ENCODE measurements at places on chromosomes 7 and 10. TPM values are rescaled to one million over a fixed set of nuclear protein-coding genes. Genes with fewer than 3 reads are reported as not detected.

- no peak overlapping the region for H3K27ac ChIP-seq
- peaks cover 34% of the 10 kb centered on the region for H3K36me3 ChIP-seq
- DNase-seq, result no peak
Observed at GRCh38 chr10:1020958-1021357, 4.7 kb downstream of the IDI2 start.

- no peaks in the 10 kb centered on the region for H3K27me3 ChIP-seq
- H3K27ac ChIP-seq, result no peak overlapping the region
- no peak for DNase-seq
- no peak overlapping the region for H3K4me3 ChIP-seq
- no peaks in the 10 kb centered on the region for H3K36me3 ChIP-seq
- no peaks in the 10 kb centered on the region for H3K4me1 ChIP-seq
Observed at GRCh38 chr7:111368381-111369065, 193.8 kb downstream of the IMMP2L start.

- H3K27me3 ChIP-seq, result no peaks in the 10 kb centered on the region
- no peaks in the 10 kb centered on the region for H3K36me3 ChIP-seq
- H3K4me3 ChIP-seq, result no peak overlapping the region
- DNase-seq, result no peak
- H3K27ac ChIP-seq, result no peak overlapping the region
- H3K4me1 ChIP-seq, result no peaks in the 10 kb centered on the region
Observed at GRCh38 chr7:16398146-16399017, 23.0 kb downstream of the CRPPA start.

DNA sequence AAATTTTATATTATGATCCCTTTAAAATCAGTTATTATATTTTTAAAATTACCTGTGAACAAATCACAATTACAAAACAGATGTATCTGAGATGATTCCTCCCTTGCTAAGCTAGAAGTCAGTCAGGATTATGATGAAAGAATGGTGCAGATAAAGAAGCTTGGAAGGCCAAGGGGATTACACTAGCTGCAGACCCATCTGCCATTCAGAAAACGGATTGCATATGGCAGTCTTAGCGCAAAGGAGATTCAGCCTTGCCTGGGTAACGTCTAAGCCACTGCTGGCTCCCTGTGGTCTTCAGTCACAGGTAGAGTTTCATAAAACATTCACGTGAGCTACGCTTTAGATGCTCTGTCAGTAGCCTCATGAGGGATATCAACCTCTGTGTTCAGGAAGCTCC lies 222.2 kb downstream of the POU6F2 start:
- H3K27me3 ChIP-seq, result no peaks in the 10 kb centered on the region
- no peak overlapping the region for H3K4me3 ChIP-seq
- DNase-seq, result no peak
- H3K4me1 ChIP-seq, result no peaks in the 10 kb centered on the region
- no peaks in the 10 kb centered on the region for H3K36me3 ChIP-seq

DNA sequence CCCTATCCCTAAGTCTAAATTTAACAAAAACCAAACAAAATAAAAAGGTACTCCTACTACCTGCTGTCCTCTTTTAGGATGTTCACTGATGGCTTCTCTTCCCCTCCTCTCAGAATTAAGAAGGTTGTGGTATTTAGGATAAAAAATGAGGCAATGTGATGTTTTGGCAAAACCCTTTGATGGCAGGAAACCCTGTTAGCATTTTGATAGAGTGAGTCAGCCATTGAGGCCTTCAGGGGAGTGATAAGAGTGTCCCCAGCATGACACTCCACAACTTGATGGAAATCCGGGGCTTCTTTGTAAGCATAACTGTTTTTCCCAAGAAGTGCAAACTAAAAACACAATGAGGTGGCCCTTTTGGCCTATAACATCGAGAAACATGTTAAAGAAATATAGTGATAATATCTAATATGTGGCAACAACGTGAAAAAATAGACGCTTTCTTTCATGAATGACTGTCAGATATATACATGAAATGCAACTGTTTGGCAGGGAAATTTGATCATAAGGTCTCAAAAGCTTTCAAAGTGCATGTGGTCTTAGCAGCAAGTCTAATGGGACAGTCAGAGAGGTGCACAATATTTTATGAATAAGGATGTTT lies 55.0 kb downstream of the PRTFDC1 start:
- no peak overlapping the region for H3K27ac ChIP-seq
- H3K4me1 ChIP-seq, result peaks cover 15% of the 10 kb centered on the region
- H3K4me3 ChIP-seq, result no peak overlapping the region
- DNase-seq, result peak; percentile 21

DNA sequence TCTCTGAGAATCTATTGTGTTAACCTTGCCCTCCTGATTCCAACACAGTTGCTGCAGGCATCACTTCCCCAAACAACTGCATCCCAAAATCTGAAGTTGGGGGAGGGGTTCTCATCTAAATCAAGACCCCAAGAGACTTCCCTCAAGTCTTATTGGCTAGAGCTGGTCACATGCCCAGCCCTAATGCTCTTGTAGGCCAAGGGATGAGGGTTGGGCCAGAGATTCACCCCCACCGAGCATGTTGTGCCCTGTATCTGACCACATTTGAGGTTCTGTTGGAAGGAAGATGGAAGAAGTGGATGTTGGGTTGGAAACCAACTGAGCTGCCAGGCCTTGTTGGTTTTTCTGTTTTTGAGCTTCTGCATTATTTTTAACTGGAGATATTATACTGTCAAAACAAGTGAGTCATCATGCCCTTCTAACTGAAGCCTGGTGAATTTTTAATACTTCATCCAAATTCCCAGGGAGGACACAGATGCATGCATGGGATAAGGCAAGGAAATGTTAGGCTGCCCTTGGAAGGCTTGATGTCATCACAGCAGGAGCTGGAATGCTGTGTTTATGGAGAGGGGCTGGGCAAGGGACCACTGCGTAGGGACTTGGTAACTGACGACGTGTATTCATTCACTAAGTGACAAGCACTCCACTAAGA lies 68.6 kb upstream of the CACUL1 start:
- no peaks in the 10 kb centered on the region for H3K4me1 ChIP-seq
- DNase-seq, result no peak
- no peak overlapping the region for H3K27ac ChIP-seq
- H3K4me3 ChIP-seq, result no peak overlapping the region

- H3K36me3 ChIP-seq, result no peaks in the 10 kb centered on the region
- no peak overlapping the region for H3K4me3 ChIP-seq
- no peaks in the 10 kb centered on the region for H3K27me3 ChIP-seq
- H3K4me1 ChIP-seq, result peaks cover 6% of the 10 kb centered on the region
- H3K27ac ChIP-seq, result no peak overlapping the region
Observed at GRCh38 chr7:115475206-115475605, 553.3 kb downstream of the MDFIC start.

DNA sequence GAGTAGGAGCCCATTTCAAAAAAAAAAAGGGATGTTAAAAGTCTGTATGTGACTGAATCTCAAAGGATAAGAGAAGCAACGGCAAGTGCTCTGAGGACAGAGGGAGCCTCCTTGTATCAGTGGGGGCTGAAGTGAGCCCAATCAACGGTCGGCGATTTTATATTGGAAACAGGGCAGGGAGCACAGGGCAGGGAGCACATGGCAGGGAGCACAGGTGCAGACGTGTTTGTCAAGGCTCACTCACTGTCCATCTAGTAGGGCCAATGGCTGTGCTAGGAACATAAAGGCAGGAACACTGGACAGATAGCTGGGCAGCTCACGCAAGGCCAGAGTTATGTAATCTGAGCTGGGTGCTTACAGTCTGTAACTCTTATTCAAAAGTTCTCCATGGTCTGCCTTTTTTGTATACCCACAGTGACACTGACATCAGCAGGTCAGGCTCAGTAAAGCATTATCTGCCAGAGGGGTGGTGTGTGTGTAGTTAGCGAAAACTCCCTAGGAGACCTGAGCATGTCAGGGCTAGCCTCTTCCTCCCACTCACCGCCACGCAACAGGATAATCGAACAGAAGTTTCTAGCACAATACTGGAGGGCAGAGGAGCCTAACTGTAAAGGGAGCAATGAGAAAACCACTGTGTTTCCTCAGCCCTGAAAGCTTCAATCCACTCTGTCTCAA lies 15.4 kb downstream of the AKR1B1 start:
- no peaks in the 10 kb centered on the region for H3K27me3 ChIP-seq
- H3K4me1 ChIP-seq, result no peaks in the 10 kb centered on the region
- peaks cover 67% of the 10 kb centered on the region for H3K36me3 ChIP-seq
- H3K27ac ChIP-seq, result no peak overlapping the region
- H3K4me3 ChIP-seq, result no peak overlapping the region
- DNase-seq, result no peak

- DNase-seq, result no peak
- no peaks in the 10 kb centered on the region for H3K27me3 ChIP-seq
- H3K27ac ChIP-seq, result no peak overlapping the region
- no peaks in the 10 kb centered on the region for H3K36me3 ChIP-seq
- no peak overlapping the region for H3K4me3 ChIP-seq
- peaks cover 8% of the 10 kb centered on the region for H3K4me1 ChIP-seq
Observed at GRCh38 chr7:6631605-6632004, 5.5 kb upstream of the ZNF316 start.

- DNase-seq, result no peak
- no peak overlapping the region for H3K27ac ChIP-seq
- H3K4me3 ChIP-seq, result no peak overlapping the region
- peaks cover 67% of the 10 kb centered on the region for H3K4me1 ChIP-seq
Observed at GRCh38 chr10:63582690-63583089, 61.5 kb downstream of the REEP3 start.

GRCh38 chr10:45294681-45295080 lies 20.7 kb downstream of the OR13A1 start:
- no peak overlapping the region for H3K4me3 ChIP-seq
- H3K27ac ChIP-seq, result no peak overlapping the region
- no peaks in the 10 kb centered on the region for H3K27me3 ChIP-seq
- H3K36me3 ChIP-seq, result no peaks in the 10 kb centered on the region
- DNase-seq, result no peak

GRCh38 chr10:76487582-76487981 lies 1056.2 kb downstream of the LRMDA start:
- no peaks in the 10 kb centered on the region for H3K36me3 ChIP-seq
- no peaks in the 10 kb centered on the region for H3K27me3 ChIP-seq
- no peak overlapping the region for H3K27ac ChIP-seq
- no peak for DNase-seq
- H3K4me1 ChIP-seq, result no peaks in the 10 kb centered on the region
- no peak overlapping the region for H3K4me3 ChIP-seq

GRCh38 chr10:93165367-93165766 lies 91.7 kb downstream of the CYP26A1 start:
- no peaks in the 10 kb centered on the region for H3K36me3 ChIP-seq
- no peaks in the 10 kb centered on the region for H3K27me3 ChIP-seq
- no peak overlapping the region for H3K27ac ChIP-seq
- H3K4me1 ChIP-seq, result no peaks in the 10 kb centered on the region
- DNase-seq, result no peak

GRCh38 chr7:47690902-47691558 lies 109.1 kb upstream of the TNS3 start:
- DNase-seq, result no peak
- no peak overlapping the region for H3K4me3 ChIP-seq
- no peaks in the 10 kb centered on the region for H3K27me3 ChIP-seq
- no peaks in the 10 kb centered on the region for H3K36me3 ChIP-seq

DNA sequence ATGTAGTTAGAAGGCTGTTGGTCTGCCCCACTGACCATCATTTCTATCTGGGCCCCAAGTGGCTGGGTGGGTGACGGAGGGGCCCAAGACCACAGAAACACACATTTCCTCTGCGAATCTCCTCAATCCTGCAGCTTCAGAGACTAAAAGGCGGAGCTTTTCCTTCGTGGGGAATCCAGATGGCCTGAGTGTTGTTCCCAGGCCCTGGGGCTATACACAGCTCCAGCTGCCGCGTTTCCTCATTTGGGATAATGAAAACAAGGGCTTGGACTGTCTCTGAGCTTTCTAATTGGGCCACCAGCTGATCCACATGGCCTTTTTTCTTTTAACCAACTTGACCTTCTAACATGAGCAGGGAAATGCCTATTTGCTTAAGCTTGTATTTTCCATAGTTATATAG lies 339.9 kb downstream of the CXCL12 start:
- no peak for DNase-seq
- H3K4me1 ChIP-seq, result peaks cover 36% of the 10 kb centered on the region
- H3K27me3 ChIP-seq, result no peaks in the 10 kb centered on the region
- no peak overlapping the region for H3K4me3 ChIP-seq
- H3K27ac ChIP-seq, result peak overlapping the region; percentile 41

DNA sequence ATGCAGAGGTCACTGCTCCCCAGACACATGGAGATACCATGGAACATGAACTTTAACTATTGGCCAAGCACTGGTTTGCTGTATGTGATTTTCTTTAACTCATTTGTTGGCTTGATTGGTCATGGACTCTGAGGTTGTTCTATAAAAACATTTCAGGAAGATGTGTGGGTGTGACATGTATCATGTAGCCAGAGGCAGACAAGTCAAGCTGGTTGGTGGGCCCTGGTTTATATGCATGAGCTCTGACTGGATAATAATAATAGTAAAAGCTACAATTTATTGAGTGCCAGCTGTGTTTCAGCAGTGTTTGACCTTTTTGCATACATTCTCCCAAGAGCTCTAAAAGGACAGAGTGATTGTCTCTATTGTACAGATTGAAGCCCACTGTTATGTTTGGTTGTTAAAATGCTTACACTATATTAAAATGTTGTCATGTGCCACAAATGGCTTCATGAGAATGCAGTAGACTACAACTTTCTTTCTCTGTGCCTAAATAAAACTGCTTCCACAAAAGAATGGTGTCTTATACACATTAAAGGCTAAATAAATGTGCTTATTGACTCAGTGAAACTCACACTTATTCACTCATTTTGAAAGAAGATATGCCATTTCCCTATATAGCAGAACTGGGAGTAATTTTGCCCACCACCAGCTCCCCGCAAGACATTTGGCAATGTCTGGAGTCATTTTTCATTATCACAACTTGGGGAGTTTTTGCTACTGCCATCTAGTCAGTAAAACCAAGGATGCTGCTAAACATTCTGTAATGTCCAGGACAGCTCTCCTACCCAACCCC lies 243.6 kb upstream of the NFE2L3 start:
- no peaks in the 10 kb centered on the region for H3K27me3 ChIP-seq
- H3K4me3 ChIP-seq, result no peak overlapping the region
- H3K4me1 ChIP-seq, result no peaks in the 10 kb centered on the region
- H3K36me3 ChIP-seq, result no peaks in the 10 kb centered on the region
- peak; percentile 50 for DNase-seq
- no peak overlapping the region for H3K27ac ChIP-seq

The BAG3 gene
- 68.1 TPM for total RNA-seq

The TUBB8 gene
- total RNA-seq, result not detected

The GJD4 gene
- total RNA-seq, result not detected

The ITPRID1 gene
- total RNA-seq, result not detected

The KAZALD1 gene
- total RNA-seq, result 1.0 TPM

The NYAP1 gene
- total RNA-seq, result 2.1 TPM

All from esophagus muscularis mucosa (tissue), 4 donors.